Activated T-helper 1 cell treated with anti-CD3 and anti-CD28 coated beads, Interleukin-2, amount 50 U/mL, for 16 hours (primary cell): ENCODE measurements at places on chromosomes 16 and 17.

GRCh38 chr17:59756236-59756818 lies 48.9 kb downstream of the VMP1 start:
- no peak for DNase-seq

DNA sequence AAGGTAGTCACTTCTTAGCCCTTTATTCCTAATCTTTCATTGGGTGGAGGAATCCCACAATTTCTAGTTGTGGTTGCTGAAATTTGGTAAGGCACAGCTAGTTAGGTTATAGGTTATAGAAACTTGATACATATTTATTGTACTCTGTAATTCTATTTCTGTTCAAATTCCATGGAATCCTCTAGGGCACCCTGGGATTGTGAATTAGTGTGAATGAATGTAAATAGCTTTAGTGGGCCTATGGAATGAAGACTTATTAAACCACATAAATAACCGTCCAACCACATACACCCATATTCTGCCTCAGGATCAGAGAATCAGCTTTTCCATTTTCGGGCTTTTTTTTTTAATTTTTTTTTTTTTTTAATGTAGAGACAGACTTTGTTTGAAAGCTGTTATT lies 9.2 kb downstream of the TANC2 start:
- DNase-seq: no peak

DNA sequence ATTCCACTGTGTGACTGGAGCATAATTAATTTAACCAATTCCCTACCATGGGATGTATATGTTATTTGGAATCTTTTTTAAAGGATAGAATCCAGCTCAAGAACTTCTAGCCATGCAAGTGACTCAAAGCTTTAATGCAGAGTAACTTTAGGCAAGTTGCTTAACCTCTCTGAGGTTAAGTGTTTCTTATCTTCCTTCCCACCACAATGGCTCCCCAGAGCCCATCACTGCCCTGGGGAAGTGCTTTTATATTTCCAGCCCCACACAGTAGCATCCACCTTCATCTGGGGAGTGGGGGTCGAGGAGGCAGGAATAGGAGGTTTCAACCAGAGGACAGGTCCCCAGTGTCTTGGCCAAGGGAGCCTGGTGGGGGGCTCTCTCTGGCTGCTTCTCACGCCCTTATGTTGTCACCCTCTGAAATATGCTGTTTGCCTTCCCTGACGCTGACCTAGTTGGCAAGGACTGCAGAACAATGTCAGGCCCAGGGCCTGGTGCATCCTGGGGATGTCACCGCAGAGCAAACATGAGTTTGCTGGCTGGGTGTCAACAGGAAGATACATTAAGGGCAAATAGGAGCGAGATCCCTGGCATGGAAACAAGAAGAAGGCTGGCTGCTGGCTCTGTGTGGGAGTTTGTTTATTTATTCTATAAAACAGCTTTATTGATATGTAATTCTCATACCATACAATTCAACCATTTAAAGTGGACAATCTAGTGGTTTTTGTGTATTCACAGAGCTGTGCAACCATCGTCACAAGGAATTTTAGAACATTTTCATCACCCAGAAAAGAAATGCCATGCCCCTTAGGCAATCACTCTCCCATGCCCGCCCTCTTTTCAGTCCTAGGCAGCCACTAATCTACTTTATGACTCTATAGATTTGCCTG lies 46.6 kb upstream of the WSB1 start:
- DNase-seq: no peak

DNA sequence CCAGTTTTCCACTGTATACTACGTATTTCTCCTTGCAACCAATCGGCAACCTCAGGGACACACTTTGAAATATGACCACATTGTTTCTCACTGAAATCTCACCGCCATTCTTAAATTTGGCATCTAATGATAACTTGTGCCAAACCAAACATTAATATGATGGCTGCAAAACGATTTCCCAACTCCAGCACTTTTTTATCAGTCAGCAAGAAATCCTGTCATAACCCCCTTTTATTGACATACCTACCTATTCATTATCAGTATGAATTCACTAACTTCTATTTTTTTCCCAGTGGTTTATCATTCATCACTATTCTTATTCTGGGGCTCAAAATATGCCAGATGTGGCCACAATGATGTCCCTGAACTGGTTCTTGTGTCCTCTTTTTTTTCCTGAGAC lies 15.8 kb downstream of the MBTD1 start:
- DNase-seq: no peak

GRCh38 chr17:9817086-9817485 lies 4.8 kb downstream of the GSG1L2 start:
- no peak for DNase-seq

DNA sequence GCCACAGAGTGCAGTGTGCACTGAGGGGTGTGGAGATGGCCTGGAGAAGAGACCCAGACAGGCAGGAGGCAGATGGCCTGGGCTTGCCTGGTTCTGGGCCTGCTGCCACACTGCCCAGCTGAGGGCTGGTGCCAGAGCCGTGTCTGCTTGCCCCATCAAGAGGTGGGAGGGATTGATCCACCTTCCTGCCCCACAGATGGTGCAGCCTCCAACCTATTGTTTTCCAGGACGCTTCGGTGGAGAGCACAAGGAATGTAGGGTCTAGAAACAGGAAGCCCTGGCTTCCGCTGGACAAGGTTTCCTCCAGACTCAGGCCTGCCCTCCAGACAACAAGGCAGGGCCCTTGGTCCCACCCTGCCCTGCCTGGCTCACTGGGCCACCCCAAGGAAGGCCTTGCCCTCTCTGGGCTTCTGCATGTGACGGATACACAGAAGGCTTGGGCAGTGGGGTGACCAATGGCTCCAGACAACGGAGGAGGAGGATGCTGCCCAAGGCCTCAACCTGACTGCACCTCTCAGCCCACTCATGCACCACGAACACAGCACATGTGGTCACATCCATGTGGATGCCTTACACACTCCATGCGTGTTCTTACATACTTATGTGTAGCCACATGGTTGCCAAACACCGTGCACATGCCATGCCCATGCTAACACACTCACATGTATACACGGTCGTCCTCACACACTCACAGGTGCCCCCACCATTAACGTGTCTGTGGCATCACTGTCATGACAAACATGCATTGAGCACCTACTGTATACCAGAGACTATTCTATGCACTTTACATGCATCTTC lies 6.5 kb upstream of the CDH5 start:
- DNase-seq: no peak

GRCh38 chr16:19674485-19674884 lies 43.5 kb downstream of the KNOP1 start:
- no peak for DNase-seq

GRCh38 chr17:59001158-59001814 lies 105.4 kb downstream of the TRIM37 start:
- DNase-seq: peak; percentile 37

- no peak for DNase-seq
Measured at GRCh38 chr16:1923299-1924034, 5.3 kb upstream of the HS3ST6 start.

GRCh38 chr16:67526149-67526791 lies 2.4 kb upstream of the RIPOR1 start:
- no peak for DNase-seq

GRCh38 chr16:20906341-20907255 lies 6.0 kb downstream of the LYRM1 start:
- DNase-seq: no peak

GRCh38 chr17:9309216-9309615 lies 266.4 kb downstream of the STX8 start:
- DNase-seq: no peak

- DNase-seq: no peak
Measured at GRCh38 chr16:48450367-48450766, 65.2 kb upstream of the SIAH1 start.

DNA sequence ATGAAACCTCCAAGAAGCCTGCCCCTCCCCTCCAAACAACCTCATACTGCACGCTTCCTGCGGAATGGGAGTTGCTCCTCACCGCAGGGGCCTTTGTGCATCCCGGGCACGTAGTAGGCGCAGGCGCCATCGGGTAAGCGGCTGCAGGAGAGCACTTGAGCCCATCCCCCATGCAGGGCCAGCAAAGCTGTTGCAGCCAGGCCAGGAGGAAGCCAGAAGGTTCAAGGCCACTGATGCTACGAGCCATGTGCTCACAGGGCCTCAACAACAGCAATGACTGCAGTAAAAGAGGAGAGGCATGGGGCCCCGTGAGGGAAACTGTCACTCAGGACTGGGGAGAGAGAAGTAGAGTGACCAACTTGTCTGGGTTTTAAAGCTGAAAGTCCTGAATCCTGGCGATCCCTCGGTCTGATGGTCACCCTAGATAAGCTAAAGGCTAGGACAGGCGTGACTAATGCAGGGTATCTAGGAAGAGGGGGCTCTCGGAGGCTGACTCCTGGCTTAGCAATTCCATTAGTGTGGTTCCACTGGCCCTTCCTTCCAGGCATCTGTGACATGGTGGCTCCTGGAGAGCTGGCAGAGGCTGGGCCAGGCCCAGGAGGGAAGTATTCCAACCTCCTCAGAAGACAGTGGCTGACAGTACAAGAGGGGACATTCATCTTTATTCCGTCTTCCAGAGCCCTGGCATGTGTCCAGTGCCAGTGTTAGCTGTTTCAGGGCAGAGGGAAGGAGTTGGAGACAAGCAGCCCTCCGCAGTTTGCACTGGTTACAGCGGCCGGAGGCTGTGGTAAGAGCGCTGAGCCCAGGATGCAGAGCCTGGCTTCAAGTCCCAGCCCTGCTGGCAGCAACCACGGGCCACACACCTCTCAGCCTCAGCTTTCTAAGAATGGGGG lies 20.8 kb downstream of the GOSR2 start:
- no peak for DNase-seq

DNA sequence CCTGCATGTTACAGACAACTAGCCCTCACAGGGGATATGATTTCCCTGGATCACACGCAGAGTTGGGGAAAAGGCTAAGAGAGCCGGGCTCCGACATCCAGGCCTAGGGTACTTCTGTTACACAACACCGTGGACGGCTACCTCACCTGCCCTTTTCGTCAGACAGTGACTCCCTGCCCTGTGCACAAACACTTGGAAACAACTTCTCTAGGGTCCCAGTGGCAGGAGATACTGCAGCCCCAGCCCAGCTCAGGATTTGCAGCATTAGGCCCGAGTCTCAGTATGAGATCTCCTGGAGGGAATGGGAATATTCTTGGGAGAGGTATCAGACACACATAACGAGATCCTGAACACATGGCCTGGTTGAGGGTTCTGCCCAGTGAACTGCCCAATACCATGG lies 8.3 kb downstream of the RUSF1 start:
- no peak for DNase-seq

DNA sequence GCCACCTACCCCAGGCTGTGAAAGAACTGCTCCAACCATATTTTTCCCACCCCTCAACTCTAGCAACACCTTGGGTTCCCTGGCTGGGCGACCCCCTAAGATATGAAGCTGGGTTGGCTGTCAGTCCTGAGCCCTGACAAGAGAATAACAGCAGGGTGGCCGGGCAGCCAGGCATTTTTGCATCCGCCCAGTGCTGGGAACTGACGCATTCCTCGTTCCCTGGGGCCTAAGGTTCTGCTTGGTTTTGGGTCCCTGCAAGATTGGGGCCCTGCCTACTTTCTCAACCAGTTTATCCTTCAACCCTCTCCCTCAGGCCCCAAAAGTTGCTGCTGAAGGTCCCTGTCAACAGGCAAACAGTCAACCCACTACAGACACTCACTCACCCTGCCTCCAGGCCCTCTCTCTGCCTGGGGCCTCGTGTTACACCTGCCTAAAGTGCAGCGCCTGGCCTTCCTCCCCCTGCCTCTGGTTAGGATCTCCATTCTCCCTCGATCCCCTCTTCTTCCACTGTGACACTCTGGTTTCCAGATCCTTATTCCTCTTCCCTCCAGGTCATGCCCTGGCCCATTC lies 151.5 kb downstream of the STX8 start:
- no peak for DNase-seq

DNA sequence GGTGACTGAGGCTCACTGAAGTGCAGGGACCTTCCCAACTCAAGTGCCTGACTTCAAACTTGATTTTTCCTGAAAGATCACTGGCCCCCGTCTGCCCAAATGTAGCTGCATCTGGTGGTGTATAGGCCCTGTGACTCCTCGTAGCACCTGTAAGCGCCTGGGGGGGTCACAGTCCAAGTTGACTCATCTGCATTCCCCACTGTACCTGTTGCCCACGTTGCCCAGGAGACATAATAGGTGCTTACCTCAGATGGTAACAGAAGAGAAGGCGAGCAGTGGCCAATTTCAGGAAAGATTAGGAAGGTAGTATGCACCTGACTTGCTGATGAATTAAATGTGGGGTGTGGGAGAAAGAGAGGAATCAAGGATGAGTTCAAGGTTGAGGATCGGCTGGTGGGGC lies 44.1 kb upstream of the EMP2 start:
- no peak for DNase-seq

GRCh38 chr16:17312094-17312710 lies 158.6 kb downstream of the XYLT1 start:
- DNase-seq: no peak

DNA sequence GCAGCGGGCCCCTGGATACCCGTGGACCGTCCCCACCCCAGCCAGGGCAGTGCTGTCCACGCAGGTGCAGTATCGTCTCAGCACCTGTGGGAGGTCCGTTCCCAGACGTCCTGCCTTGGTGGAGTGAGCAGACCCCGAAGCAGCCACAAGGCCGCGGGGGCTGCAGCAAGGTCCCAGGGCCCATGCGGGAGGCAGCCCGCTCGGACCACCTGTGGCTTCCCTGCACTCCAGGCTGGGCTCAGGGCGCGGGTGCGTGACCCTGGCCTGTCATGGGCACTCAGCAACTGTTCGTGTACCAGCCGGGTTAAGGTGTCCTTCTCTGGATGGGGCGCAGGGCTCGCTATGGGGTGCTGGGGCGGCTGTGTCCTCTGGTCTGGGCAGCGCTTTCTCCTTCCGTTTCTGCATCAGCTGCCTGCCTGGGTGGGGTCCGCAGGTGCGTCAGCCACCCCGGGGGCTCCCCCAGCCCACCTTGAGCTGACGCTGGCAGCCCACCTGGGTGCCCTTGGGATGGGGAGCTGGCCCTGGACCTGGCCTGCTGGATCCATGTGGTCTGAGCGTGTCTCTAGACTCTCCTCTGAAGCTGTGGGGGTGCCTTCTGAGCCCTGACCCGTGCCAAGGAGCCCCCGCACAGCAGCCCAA lies 18.4 kb downstream of the BAHCC1 start:
- DNase-seq: no peak

GRCh38 chr17:38509772-38510420 lies 81.6 kb downstream of the ARHGAP23 start:
- no peak for DNase-seq
